ENCODE measurements at places on chromosomes 2 and 18.

DNA sequence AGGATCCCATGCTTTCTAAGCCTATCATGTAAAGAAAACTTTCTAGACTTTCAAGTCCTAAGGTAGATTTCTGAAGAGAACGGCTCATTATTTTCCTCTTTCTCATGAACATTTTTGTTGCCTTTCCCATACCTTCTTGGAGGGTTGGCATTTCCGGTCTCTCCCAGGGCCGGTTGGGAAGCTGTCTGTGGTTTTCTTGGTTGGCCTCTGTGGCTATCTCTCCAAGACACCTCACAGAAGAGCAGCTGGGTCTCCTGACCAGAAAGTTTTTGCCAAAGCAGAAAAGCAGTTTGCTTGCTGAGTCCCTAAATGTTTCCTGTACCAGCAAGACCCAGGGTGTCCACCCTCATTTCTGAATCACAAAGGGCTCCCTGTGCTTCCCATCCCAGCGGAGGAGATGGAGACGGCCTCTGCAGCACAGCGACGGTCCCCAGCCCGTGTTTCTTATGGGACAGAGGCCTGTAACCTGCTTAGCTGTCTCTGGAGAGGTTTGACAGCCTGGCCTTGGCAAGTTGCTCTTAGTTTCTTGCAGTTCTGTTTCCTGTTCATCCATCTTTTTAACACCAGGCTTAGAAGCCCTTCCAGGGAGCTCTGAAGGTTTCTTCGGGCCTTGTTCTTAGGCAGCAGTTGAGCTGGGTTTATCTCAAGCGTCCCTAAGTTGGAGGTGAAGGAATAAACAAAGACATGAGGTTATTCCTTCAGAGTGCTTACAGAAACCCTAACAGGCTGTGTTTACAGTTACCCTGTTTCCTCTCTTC, 39.8 kb downstream of the GREB1 start:
- DNase-seq: no peak

GRCh38 chr2:228942856-228943255, 328.2 kb downstream of the PID1 start:
- DNase-seq: no peak

DNA sequence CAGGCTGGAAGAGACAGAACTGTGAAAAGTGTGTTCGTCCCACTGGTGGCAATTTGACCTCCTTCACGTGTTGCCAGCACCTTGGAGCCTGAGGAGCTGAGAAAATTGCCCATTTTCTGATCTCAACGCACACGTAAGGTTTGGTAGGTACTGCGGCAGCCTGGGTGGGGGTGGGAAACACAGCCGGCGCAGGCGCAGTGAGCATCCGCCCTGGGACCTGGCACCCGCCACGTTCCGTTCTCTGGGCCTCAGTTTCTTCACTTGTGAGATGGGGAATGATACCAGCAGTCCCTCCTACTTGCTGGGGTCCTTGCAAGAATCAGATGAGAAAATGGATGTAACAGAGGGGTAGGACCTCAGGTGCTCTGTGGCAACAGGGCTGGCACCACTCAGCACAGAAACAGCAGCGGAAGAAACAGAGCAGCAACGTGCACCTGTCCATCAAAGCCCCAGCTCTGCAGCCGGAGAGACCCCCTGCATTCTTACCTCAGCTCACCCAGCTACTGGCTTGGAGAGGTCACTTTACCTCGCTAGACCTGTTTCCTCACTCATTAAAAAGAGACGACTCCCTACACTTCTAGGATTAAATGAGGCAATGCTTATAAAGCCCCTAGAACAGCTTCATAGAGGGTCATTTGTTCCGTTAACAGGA, 458.0 kb upstream of the ID2 start:
- no peak for DNase-seq

- no peak for DNase-seq
Measured at GRCh38 chr2:176234940-176235339, 34.3 kb upstream of the MTX2 start.

DNA sequence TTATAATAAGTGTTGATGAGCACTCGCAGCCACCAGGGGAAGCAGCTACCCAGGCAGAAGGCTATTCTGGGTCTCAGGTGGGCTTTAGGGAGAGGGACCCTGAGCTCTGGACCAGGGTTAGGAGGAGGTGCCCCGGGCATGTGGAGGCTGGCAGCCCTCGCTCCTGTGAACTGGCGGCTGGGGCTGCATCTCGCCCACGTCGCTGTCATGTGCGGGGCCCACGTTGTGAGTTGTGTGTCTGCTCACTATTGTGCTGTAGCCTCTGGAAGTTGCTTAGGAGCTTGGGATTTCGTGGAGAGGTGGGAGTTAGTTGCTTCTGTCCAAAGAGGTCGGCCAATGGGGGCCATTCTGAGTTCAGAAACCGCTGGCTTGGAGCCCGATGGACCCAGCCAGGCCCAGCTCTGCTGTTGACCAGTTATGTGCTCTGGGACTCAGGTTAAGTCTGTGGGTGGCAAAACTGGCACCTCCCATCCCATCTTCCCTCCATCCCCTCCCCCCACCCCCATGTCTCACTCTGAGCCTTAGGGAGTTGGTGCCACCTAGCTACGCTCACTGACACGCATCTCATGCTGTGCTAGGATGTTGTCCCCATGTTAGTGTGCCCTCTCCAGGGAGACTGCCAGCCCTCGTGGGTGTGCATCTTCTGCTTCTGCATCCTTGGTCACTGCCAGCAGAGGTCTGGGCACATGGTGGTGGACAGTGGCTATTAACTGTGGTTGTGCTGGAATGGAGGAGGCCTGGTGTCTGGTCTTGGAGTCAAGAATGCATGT, 18.5 kb downstream of the RRM2 start:
- DNase-seq: no peak

- DNase-seq: no peak
Measured at GRCh38 chr2:11710210-11710609, 36.2 kb upstream of the LPIN1 start.

GRCh38 chr2:144467502-144468137, 52.3 kb downstream of the ZEB2 start:
- DNase-seq: no peak

GRCh38 chr2:32496662-32497061, 131.2 kb upstream of the TTC27 start:
- DNase-seq: no peak

DNA sequence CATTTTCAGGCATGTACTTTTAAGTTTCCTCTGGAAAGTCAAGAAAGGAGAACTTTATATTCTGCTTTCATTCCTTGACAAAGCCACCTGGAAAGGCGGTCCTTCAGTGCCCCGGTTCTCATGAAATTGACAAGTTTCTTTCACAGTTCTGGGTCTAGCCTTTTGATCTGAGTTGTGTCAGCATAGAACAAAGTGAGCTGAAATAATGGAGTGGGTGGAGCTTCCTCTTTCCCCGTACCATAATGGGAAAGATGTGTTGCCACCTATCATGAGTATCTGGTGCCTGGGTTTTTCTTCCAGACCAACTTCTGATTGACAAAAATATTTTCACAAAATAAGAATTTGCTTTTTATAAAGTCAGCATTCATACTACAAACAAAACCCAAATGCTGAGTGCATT, 49.3 kb downstream of the PTRHD1 start:
- DNase-seq: no peak

- no peak for DNase-seq
Measured at GRCh38 chr2:162340822-162341221, 3.1 kb upstream of the GCA start.

- no peak for DNase-seq
Measured at GRCh38 chr2:43003702-43004101, 211.3 kb upstream of the HAAO start.

DNA sequence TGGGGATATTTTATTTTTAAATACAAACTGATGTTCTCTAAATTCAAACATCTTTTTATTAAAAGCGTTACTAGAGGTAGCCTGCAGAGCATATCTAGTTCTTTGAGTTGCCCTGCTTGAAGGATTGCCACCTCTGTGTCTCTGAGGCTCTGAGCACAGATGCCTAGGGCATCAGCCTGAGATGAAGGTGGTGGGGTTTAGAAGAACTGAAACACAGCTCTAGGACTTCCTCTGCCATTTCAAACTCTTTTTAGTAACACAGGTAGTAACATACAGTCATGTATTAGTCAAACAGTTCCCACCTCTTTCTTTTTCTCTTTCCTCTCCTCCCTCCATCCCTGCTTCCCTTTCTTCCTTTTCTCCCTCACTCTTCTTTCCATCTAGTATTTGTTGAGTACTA, 57.6 kb downstream of the TTC21B start:
- no peak for DNase-seq

GRCh38 chr2:31219131-31219969, 2.0 kb upstream of the CAPN14 start:
- DNase-seq: no peak

- DNase-seq: no peak
Measured at GRCh38 chr2:239099474-239099873, 251.6 kb downstream of the TWIST2 start.

- no peak for DNase-seq
Measured at GRCh38 chr2:176138923-176139660, 9.6 kb downstream of the HOXD8 start.

- DNase-seq: no peak
Measured at GRCh38 chr2:85737481-85737880, 16.3 kb upstream of the ATOH8 start.

DNA sequence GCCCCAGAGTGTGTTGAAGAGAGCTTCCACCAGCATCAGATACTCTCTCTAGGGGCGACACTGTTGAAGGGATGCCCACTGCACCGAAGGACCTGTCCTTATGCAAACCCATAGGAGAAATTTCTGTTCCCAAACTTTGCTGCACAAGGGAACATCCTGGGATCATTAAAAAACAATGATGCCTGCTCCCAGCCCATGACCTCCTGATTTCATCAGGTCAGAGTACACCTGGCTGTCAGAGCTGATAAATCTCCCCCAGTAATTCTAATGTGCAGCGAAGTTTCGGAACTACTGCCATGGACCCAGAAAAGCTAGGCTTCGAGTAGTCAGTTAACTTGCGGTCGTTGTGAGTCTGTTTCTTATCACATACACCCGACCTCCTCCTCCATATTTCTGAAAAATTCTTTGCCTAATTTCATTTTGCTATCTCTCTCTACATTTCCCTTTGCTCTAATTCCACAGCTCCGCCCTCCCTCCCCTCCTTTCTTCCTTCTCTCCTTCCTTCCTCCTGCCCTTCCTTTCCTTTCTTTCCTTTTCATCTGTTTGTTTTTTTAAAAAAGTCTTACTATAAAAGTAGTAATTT, 18.8 kb downstream of the FAM124B start:
- no peak for DNase-seq

DNA sequence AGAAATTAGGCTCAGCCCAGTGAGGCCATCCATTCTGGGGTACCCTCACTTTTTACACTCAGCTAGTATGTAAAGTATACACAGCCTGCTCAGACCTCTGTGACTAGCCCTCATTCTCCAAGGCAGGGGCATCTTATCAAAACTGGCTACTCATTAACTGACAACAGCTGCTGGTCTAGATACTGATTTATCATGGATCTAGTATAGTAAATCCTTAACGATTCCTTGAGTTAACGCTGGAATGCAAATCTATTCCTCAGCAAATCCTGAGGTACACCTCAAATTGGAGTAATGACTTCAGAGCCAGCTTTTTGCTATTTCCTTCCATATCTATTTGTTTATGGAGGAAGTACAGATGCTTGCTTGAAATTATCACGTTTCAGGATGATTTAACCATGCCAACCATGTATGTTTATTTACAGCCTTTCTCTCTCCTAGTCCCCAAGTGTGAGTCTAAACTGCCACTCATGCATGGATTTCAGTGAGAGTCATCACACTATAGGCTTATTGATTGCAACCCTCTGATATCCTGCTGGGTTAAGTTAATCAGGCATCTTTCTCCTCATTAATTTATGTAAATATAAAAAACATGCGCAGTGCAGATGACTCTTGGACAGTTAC, 70.2 kb upstream of the DOK6 start:
- no peak for DNase-seq

GRCh38 chr2:234865040-234865439, 86.8 kb upstream of the SH3BP4 start:
- DNase-seq: no peak

Measured in Kasumi-1 (cell line).